ENCODE measurements at places on chromosomes 1 and 21.

DNA sequence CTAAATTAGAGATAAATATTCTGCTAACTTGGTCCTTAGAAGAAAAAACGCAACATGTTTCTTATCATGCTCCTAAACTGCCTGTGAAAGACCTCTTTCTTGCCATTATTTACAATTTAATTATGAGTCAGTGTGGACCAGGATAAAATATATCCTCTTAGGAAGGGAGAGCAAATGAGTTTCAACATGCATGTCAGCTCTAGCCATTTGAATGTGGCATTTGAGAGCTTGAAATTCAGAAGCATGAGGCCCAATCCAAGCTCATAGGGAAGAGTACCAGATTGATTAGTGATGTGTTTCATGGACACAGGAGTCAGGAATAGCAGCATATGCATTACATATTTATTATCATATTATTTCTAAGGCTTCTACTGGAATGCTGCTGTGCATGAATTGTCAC lies 39.3 kb downstream of the TBX15 start:
- no peak for DNase-seq

- no peak for DNase-seq
These were observed 22.8 kb downstream of the ATP1B1 start for GRCh38 chr1:169129109-169129784.

GRCh38 chr1:62240651-62241370 lies 46.2 kb downstream of the L1TD1 start:
- DNase-seq: no peak

DNA sequence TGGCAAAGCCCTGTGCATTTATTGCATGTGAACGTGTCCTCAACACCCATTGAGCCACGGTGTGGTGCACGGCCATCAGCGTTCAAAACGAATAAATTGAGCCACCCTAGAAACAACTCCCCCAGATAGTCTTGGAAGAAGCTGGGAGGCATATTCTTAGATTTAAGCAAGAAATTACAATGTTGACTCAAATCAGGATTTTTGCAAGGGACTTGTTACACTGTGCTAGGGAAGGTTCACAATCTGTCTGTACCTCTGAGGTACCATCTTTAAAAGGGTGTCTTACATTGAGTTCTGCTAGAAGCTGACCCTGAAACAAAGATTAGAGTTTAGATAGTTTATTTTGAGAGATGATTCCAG lies 16.2 kb downstream of the CD247 start:
- no peak for DNase-seq

- no peak for DNase-seq
These were observed 40.4 kb upstream of the SLC30A1 start for GRCh38 chr1:211619033-211619996.

GRCh38 chr1:177092001-177092400 lies 72.5 kb downstream of the ASTN1 start:
- no peak for DNase-seq

DNA sequence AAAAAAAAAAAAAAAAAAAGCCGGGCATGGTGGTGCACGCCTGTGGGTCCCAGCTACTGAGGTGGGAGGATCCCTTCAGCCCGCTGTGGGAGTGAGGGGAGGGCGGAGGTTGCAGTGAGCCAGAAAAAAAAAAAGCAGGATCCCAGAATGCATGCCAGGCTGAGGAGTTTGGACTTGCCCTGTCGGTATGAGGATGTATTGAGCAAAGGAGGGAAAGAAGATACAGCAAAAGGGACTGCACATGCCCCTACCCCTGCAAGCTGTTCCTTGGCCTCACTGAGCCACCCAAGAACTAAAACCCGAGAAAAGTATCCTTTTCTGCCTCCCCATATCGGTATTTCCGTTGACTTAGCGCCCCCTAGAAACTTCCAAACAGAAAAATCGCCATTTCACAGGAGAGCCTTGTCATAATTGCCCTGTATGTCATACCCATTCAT lies 1.3 kb upstream of the GPATCH4 start:
- no peak for DNase-seq

- DNase-seq: no peak
These were observed 308.9 kb upstream of the RUNX1 start for GRCh38 chr21:35358008-35358407.

DNA sequence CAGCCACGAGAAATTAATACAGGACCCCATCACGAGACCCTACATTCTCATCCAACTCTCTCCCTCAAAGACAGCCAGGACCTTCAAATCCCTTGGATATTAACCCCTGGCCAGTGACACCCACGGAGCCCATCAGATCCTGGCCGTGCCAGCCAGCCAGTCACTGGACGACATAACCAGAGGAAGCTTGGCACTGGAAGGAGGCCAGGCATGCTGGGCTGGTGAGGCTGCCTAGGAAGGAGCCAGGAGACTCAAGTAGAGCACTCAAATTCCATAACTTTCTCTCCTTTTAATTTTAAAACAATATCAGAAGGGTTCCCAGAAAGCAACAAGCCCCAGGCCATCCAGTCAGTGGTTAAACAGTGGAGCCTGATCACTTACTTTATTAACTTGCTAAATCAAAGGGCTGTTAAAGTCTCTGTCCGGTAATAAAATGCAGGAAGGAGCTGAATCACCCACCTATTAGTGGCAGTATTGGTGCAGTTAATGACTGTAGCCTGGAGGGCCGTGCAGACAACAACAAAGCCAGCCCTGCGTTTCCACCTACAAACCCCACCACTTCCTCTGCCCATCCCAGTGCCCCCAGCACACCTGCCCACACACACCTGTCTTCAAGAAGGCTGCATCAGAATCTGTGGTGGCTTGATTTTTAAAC lies 78.0 kb downstream of the HIVEP3 start:
- no peak for DNase-seq

DNA sequence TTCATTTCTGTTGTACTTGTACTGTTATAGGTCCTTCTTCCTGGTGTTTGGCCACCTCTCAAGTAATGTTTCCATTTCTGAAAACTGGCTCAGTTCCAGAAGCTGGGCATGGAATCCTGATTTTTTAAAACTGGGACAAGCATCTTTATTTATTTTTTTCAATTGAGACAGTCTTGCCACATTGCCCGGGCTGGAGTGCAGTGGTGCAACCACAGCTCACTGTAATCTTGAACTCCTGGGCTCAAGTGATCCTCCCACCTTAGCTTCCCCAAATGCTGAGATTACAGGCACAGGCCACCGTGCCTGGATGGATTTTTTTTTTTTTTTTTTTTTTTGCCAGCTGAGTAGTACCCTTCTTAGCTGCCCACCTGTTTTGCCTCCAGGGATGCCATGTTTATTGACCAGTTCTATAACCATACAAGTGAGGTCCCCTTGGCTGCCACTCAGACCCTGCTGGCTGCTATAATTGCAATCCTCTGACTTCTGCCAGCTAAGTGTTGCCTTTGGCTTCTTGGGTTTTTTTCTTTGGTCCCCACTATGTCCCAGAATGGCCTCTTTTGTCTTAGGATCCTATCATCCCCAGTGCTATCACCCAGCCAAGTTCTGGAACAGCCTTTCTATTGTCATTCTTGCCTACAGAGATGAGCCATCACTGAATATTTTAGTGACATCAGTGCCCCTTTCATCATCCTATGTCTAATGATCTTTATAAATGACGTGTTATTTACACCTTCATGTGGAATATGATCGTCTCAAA lies 3.9 kb upstream of the DIP2A start:
- no peak for DNase-seq

- no peak for DNase-seq
These were observed 2.6 kb downstream of the LRRC8B start for GRCh38 chr1:89527256-89527655.

GRCh38 chr1:24850328-24850920 lies 79.7 kb downstream of the RUNX3 start:
- DNase-seq: no peak

- no peak for DNase-seq
These were observed 2.0 kb upstream of the OR2AK2 start for GRCh38 chr1:247962911-247963588.

- no peak for DNase-seq
These were observed 36.2 kb downstream of the PTP4A2 start for GRCh38 chr1:31901838-31902509.

Measured in stimulated activated CD4-positive, alpha-beta T cell treated with anti-CD3 and anti-CD28 coated beads, Interleukin-15, amount 100 ng/mL, for 1 hour (primary cell).